ENCODE measurements at places on chromosomes 6 and 20.

- no peak for DNase-seq
Measured at GRCh38 chr6:10405513-10405900, 9.4 kb downstream of the TFAP2A start.

DNA sequence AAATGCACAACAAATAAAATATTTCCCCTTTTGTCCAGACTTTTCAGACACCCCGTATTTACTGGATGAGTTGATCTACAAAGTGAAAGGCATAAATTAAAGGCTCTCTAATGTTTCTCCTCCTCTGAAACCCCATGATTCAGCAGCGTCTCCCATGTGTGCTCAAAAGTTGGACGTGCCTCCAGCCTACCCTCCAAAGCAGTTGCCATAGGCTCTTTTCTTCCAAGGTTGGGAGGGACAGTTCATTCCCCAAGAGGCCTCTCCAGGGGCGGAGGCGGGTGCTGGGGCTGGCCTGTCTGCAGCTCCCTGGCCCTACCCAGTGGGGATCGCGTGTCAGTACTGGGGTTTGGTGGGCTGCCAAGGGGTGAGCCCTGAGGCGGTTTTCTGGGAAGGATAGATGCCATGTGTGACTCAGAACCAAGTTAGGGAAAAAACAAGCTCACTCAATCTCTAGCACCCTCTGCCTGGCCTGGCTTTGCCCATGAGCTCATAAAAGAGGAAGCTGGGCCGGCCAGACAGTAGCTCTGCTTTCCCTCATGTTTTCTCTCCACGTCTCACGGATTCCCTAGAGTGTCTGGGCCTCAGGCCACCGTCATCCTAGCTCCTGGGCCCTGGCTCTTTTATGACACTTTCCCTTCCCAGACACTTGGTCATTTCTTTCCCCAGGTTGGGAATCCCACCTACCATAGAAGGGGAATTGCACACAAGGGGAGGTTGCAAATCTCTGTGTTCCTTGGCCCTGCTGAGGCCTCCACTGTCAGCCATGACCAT is 8.0 kb upstream of the IER3 start:
- DNase-seq, result peak; percentile 65

GRCh38 chr6:113352029-113352801 is 504.9 kb upstream of the MARCKS start:
- no peak for DNase-seq

- peak; percentile 17 for DNase-seq
Measured at GRCh38 chr20:13008761-13009681, at the start of gene SPTLC3. TSS of gene SPTLC3 (plus strand) at chr20:13008972. CDS start at chr20:13009268, 296 bp downstream.

DNA sequence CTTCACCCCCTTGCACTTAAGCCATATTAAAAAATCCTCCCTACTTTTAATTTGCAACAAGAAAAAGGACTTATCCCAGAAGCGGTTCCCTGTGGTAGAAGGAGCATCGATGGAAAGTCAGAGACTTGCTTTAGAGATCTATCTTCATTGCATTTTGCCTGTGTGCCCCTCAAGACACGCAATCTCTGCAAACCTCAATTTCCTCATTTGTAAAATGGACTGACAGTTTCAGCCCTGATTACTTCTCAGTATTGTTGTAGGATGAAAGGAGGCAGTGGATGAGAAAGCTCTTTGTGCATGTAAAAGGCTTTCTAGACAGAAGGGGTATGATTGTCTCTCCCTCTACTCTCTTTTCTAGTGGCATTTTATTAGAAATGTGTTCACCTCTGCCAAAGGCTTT is 410.2 kb downstream of the CDC5L start:
- DNase-seq, result no peak

- no peak for DNase-seq
Measured at GRCh38 chr6:102300350-102300749, 906.8 kb downstream of the GRIK2 start.

- DNase-seq, result no peak
Measured at GRCh38 chr6:43310134-43310533, 1.5 kb upstream of the CRIP3 start.

DNA sequence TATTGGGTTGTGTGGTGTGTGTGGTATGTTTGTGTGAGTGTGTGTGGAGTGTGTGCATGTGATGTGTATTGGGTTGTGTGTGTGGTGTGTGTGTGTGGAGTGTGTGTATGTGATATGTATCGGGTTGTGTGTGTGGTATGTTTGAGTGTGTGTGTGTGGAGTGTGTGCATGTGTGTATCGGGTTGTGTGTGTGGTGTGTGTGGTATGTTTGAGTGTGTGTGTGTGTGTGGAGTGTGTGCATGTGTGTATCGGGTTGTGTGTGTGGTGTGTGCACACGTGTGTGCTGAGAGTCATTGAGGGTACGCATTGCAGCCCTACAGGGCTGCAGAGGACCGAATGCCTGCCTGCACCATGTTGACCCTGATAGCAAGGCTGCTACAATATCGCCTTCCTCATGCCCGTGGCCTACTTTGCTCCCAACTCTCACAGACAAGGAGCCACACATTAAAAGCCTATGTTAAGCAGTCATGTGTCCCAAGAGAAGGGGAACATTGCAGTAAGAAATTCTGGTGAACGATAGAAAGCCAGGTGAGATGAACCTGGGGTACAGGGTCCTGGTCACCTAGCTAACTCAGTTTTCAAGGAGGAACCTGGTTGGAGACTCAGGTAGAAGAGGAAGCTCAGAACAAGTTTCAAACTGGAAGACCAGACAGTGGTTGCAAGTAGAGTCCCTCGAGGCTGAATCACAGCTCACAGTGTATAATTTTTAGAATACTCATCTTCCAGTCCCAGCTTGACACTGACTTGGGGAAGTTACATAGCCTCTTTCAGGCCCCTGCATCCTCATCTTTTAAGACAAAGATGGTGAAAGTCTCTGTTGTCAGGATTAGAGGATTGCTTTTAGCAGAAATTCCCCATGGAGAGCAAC is 45.7 kb upstream of the TMEM170B start:
- peak; percentile 10 for DNase-seq

- DNase-seq, result no peak
Measured at GRCh38 chr6:2157441-2158127, 87.8 kb downstream of the GMDS start.

DNA sequence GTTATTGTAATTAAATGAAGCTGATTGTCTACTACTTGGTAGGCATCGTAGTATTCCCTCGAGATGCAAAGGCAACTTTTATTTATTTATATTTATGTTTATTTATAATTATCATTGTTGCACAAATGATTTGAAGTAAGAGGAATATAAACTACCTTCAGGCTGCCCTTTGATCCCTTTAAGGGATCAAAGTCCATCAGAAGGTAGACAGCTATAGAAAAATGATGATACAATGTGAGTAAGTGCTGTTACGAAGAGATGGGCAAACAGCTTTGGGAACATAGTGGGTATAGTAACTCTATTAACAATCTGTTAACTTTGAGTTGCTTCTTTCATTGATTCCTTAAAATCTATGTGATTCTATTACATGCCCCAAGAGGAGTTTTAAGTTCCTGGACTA is 512.8 kb upstream of the CITED2 start:
- DNase-seq, result no peak

GRCh38 chr6:12751694-12752325 is 35.2 kb downstream of the PHACTR1 start:
- DNase-seq, result peak; percentile 55

GRCh38 chr6:14000901-14001300 is 76.1 kb downstream of the RNF182 start:
- DNase-seq, result no peak

DNA sequence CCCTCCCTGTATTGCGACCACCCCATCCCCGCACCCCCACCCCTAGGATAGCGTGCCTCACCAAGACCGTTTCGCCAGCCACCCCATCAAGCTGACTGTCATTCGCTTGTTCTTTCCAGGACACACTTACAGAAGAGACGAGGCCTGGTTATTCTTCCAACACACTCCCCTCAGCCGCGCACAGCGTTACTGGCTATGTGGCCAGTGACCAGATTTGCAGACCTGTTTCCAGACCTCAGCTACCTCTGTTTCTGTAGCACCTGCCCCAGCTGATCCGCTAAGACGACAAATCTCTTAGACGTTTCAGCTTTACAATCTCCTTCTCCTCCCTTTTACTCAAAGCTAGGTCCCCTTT is 26.1 kb downstream of the HLA-F start:
- no peak for DNase-seq

GRCh38 chr6:1724124-1724523 is 114.4 kb downstream of the FOXC1 start:
- DNase-seq, result no peak
